ENCODE measurements at places on chromosomes 3 and 15.

DNA sequence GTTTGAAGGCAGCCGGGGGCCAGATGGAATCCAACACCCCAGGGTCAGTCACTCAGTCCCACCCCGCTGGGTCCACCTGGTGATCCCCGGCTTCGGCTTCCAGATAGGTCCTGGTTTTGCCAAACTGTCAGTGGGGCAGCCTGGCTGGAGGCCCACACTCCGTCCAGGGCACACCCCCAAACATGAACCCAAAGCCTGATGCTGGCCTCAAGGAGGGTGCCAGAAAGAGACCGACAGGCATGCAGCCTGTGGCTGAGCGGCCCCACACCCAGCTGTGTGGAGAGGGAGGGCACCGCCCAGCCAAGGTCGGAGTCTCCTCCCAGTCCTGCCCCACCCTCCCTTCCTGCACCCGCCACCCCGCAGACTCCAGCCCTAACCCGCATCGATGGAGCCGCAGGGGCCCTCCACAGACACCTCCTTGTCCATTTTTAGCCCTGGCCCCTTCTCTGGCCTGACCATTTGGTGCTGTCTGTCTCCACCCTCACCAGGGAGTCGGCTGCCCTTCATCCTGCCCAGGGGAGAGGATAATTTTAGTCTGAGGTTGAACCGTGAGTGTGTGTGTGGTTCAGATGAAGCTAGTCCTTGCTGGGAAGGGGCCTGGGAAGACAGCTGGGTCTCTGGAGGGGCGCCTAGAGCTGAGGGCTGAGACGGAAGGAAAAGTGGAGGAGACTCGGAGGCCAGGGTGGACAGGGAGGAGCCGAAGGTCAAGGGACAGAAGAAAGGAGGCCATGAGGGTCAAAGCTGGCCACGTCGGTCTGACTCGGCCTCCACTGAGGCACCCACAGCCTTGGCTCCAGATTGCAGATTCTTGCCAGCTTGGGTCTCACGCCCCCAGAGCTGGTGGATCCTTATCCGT lies 23.1 kb downstream of the TNK2 start:
- DNase-seq: no peak

DNA sequence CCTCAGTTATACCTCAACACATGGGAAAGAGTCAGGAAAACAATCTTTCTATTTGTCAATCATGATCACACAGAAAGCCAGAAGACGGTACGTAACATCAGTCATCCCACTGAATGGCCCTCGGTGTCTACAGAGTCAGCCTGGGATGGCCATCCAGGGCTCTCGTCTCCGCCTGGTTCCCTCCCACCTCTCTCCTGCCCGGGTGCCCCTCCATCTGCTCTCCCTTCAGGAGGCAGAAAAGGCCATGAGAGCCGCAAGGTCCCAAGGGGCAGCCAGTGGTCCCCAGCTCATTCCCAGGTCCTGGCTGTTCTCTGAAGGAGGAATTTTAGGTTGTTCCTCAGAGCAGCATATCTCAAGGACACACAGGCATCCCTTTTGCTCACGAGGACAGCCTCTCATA lies 4.4 kb upstream of the LRRC15 start:
- no peak for DNase-seq

DNA sequence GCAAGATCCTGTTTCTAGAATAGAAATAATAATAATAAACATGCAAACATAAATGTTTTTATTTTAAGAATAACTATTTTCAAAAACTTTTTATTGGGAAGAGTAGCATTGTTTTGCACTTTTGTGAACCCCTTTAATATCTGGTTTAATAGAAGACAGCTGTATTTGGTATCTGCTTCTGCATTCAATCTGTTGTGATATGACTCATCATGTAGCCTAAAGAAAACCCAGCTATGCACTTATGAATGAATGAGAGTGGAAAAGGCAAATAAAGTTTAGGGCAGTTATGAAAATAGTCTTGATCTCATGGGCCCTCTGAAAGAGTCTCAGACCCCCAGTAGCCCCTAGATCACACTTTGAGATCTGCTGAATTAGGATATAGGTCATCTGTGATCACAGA lies 100.4 kb upstream of the PPP2R3A start:
- no peak for DNase-seq

DNA sequence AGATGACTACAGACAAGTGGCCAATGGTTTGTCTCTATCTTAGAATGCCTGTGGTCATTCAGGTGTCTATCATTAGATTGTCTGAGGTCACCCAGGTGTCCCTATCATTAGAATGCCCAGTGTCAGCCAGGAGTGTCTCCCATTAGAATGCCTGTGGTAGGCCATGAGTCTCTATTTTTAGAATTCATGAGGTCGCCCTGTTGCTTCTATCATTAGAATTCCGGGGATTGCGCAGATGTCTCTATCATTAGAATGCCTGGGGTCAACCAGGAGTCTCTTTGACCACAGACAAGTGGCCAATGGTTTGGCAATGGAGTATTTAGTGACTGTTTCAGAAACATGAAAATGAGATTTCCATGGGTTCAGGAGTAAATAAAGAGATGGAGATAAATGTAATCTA lies 7.6 kb downstream of the RTP2 start:
- no peak for DNase-seq

GRCh38 chr15:36798794-36799193 lies 219.4 kb downstream of the CDIN1 start:
- DNase-seq: no peak
